ENCODE measurements at places on chromosomes 12 and 14. TPM values are rescaled to one million over a fixed set of nuclear protein-coding genes. Genes with fewer than 3 reads are reported as not detected.

- DNase-seq = no peak
These were observed 66.8 kb downstream of the GLRX5 start for GRCh38 chr14:95601650-95602049.

The KRT3 gene
- total RNA-seq = not detected

DNA sequence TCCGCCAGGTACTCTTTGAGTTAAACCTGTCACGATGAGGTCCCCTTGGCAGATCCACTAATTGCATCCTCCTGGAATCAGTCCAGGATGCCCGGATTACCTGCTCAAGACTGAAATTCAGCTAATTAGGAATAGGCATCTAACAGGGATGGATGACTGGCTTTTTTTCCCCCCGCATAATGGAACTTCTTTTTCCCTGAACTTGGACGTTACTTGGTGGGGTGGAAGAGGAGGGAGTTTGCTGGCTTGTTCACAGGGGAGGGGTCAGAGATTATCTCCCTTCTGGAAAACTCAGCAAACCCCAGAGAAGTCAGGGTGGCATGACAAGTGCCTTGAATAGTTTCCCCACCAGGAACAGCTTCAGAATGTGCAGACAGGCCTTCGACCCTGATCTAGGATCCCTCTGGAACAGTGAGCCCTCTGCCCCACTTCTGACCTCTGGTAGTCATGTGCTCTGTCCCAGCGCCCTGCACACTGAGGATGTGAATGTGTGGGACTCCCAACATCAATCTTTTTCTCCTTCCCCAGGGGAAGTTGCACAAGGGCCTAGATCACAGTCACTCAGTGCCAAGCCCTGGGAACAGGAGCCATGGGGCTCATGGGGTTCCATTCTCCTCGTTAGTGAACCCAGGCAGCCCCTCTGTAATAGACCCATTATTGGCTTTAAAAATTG lies 142.5 kb downstream of the SMOC1 start:
- DNase-seq = no peak

GRCh38 chr14:102015045-102015685 lies 50.8 kb downstream of the DYNC1H1 start:
- DNase-seq = no peak

GRCh38 chr12:53523131-53523530 lies 15.8 kb upstream of the NPFF start:
- DNase-seq = no peak

DNA sequence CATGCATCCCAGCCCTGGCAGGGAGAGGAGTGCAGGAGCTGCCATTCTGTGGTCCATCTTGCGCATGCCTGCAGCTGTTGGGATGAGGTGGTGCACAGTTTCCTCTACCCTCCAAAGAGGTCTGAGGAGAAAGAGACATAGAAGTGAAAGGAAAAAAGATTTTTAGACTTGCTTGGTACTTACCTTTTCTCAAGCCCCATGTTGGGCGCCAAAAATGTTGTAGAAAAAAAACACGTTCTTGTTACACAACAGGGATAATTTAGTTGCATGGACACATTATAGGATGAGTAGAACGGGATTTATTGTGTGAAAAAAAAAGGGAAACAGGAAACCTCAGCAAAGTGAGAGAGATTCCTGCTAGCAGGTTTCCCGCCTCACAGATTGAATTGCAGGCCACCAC lies 244.4 kb upstream of the GARIN2 start:
- DNase-seq = peak; percentile 24

DNA sequence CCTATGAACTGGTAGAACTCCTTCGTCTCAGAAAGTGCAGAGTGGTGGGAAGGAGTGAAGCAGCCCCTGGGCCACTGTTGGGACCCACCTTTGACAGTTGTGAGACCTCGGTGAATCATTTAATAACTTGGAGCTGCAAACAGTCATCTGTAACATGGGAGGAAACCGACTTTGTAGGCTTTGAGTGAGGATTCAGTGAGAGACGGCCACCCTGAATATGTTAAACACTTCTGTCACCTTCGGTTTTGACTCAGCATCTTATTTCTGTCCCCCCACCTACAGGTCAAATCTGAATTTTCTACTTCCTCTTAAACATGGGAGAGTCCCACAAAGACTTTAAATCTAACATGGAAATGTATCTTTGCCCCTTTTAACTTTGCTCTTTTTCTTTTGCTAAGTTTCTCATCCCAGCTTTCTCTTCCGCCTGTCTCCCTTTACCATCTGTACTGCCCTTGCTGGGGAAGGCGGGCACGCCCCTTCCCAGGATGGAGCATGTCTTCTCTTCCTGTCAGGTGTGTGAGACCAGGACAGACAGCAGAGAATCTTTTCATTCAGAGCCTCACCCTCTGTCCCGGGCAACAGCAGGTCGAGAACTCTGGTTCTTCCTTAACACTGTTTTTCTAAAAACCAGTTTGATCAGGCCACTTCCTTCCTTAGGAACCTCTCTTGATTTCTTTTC lies 37.1 kb downstream of the ZC3H14 start:
- peak; percentile 21 for DNase-seq
